ENCODE measurements at places on chromosomes 2 and 18.

- no peak for DNase-seq
Observed at GRCh38 chr2:177771191-177771590, 301.4 kb downstream of the PDE11A start.

DNA sequence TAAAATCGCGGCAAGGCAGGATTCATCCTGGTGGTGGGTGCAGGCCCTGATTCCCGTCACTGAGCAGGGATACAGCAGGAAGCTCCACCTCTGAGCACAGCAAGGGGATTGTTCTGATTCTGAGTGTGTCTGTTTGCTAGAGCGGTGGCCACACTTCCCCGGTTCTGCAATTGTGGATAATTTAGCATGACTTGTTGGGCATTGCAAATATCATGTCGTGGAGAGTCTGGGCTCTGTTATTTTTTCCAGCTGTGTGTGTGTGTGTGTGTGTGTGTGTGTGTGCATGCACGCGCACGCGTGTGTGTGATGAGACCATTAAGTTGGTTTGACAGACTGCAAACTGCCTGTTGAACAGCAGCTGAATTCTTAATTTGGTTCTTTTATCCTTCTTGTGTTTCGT is 4.1 kb upstream of the TMEM18 start:
- no peak for DNase-seq

DNA sequence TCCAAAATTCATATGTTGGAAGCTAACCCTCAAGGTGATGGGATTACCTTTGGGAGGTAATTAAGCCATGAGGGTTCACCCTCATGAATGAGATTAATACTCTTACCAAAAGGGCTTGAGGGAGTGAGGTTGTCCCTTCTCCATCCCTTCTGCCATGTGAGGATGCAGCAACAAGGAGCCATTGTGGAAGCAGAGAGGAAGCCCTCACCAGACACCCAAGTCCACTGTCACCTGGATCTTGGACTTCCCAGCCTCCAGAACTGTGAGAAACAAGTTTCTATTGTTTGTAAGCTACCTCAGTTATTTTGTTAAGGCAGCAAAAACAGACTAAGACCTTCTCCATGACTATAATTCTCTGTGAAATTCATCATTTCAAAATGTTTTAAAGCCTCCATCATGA is 125.7 kb downstream of the FAM124B start:
- no peak for DNase-seq

- no peak for DNase-seq
Observed at GRCh38 chr2:65545837-65546805, 113.7 kb upstream of the SPRED2 start.

GRCh38 chr18:28359176-28359575 is 182.2 kb upstream of the CDH2 start:
- no peak for DNase-seq

DNA sequence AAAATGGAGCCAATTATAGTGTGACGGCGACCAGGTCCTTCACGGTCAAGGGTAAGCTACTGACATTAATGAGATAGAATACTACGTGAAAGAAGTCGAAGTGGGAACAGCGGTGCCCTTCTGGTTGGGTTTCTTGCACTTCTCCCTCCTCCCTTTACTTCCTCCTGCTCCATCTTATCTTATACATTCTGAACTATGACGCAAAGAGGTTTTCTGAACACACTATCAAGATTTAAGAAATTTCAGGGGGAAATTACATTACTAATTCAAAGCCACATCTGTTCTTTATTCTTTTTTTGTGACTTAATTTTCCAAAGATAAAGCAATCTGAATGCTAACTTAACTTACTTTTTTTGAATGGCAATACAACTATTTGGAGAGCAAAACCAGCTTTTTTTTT is 14.8 kb upstream of the IL18R1 start:
- no peak for DNase-seq

- DNase-seq = no peak
Observed at GRCh38 chr18:12328179-12328823, 20.3 kb downstream of the TUBB6 start.

GRCh38 chr2:114698520-114698919 is 256.1 kb downstream of the DPP10 start:
- no peak for DNase-seq

- DNase-seq = no peak
Observed at GRCh38 chr2:123101434-123101833, 923.7 kb upstream of the CNTNAP5 start.

- no peak for DNase-seq
Observed at GRCh38 chr2:9037166-9037565, 33.7 kb upstream of the MBOAT2 start.

DNA sequence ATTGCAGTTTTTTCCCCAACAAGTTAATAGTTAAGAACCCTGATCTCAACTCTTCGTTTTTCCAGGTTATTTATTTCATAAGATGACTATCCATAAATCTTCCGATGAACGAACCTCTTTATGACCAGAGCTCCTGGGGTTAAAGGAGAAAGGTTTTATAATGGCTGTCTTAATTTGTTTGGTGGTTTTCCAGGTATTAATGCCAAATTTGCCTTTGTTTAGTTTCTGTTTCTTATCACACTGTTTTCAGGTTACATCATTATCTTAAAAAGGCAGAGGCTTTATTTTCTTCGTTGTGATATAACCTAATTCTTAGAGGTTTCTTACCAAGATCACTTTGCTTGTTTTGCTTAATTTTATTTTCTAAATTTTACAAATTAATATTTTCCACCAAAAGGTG is 10.1 kb downstream of the ZNF638 start:
- no peak for DNase-seq

- DNase-seq = no peak
Observed at GRCh38 chr2:200263279-200263678, 43.2 kb upstream of the SPATS2L start.

DNA sequence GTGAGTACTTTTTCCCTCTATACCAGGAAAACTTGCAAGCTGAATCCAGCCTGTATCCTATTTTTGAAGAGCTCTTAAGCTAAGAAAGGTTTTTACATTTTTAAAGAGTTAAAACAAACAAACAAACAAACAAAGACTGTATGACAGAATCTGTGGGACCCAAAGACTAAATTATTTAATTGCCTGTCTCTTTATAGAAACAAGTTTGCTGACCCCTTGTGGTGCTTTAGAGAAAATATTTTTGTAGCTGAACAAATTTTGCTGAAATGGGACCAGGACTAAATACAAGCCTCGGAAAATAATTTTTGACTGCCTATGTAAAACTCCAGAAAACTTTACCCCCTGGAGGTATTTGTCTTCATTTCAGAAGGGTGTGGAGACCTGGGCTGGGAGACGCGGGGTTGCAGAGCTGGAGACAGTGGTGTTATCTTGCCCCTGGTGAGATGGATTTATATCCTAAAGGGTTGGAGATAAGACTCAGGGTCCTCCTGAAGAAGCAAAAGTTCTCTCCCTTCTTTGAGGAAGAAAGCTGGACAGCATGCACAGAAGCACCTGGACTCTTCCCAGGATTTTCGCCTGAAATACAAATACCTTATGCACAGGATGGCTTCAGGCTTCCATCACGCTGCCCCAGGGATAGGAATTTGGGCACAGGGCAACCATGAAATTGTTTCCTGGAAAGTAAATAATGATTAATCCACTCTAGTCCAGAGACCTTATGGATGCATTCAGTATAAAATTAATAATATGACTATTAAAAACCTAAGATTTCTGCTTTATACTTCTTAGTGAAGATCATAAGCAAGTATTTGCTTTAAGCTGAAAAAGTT is 54.3 kb downstream of the TMX3 start:
- DNase-seq = peak; percentile 29

DNA sequence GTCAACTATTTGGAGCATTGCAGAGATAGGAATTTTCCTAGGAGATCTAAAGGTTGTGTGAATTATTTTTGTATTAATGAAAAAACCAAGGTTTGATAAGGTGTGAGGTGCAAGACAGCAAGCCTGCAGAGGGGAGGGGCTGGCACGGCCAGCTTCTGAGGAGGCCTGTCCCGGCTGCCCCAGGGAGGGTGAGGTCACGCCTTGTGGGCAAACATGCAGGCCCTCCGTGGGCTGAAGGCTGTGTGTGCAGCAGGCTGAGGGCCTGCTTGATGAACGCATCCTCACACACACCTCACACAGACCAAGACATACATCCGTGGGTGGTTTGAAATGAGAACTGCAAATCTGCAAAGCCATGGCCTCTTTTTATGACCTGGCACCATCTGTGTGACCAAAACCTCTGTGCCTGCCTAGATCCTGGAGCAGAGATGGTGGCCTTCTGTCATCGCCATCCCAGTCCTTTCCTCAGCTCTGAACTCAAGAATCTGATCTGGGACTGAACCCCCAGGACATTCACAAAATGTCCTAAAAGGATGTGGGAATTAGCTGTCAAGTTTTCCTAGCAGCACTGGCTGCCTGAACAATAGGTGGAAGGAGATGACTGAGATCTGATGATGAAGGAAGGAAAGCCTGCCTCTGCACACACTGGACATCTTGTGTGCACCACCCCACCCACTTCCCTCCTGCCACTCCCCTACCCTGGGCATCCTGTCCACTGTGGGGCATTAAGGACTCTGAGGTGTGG is 102.4 kb upstream of the MGAT4A start:
- no peak for DNase-seq

GRCh38 chr2:218387369-218388194 is 5.5 kb downstream of the SLC11A1 start:
- peak; percentile 48 for DNase-seq

DNA sequence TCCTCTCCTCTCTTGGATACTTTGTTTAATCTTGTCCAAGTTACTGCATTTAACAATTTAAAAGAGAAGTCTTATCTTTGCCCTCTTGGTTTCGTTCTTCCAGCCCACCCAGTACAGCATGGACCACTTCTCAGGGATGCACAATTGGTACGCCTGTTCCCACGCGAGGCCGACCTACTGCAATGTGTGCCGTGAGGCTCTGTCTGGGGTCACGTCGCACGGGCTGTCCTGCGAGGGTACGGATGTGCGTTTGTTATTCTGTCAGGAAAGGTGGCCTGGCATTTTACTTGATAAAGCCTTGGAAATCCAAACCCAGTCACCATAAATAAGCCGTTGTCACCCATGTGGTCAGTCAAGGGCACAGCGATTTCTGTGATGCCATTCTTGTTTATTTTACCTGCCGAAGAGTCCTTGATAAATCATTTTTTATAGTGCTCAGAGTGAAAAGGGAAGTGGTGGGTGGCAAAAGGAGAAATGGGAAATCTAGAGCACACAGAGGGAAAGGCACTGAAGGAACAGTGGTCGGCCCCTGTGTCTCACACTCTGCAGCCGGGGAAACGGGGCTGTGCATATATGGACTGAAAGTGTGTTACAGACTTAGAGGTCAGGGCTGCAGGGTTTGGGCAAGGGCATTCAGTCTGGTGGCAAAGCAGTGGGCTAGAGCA is 80.5 kb downstream of the DGKD start:
- DNase-seq = no peak

DNA sequence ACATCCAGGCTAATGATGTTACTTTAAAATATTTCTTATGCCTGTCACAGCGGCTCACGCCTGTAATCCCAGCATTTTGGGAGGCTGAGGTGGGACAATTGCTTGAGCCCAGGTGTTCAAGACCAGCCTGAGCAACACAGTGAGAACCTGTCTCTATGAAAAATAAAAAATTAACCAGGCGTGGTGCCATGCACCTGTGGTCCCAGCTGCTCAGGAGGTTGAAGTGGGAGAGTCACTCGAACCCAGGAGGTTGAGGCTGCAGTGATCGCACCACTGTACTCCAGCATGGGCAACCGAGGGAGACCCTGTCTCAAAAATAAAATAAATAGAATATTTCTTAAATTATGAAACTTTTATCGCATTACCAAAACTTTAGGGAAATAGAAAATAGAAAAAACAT is 28.1 kb upstream of the ACTR3 start:
- no peak for DNase-seq

DNA sequence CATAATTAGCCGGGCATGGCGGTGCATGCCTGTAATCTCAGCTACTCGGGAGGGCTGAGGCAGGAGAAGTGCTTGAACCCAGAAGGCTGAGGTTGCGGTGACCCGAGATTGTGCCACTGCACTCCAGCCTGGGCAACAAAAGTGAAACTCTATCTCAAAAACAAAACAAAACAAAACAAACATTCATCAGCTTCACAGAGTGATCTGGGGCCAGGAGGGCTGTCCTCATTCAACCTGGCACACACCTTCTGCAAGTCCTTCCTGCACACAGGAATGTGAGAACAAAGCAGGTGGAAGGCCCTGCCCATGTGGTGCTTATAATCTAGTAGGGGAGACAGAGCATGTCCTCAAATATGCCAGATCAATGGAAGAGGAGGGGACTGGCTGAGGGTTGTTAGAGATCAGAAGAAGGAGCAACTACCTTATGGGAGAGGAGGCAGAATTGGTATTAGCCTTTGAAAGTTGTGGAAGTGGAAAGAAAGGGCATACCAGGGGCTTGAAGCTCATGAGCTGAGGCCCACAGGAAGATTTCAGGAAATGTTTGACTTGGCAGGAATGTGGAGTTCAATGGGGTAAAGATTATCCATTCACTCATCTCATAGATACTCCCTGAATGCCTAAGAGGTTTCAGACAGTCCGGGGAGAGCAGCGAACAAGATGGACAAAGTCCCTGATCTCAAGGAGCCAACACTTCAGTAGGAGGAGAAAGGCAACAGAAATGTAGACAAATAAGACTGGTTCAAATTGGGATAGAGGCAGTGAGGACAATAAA is 155.3 kb upstream of the SIX3 start:
- DNase-seq = no peak

Data from CD4-positive, alpha-beta T cell treated with Interleukin-1 beta for 1 hour (primary cell).